ENCODE measurements at places on chromosomes 7 and 10. TPM values are rescaled to one million over a fixed set of nuclear protein-coding genes. Genes with fewer than 3 reads are reported as not detected.

- no peaks in the 10 kb centered on the region for H3K4me1 ChIP-seq
- no peak overlapping the region for H3K4me3 ChIP-seq
- no peak overlapping the region for H3K27ac ChIP-seq
- H3K27me3 ChIP-seq, result peaks cover 49% of the 10 kb centered on the region
- H3K36me3 ChIP-seq, result no peaks in the 10 kb centered on the region
Measured at GRCh38 chr7:151000897-151001495, 10.2 kb downstream of the NOS3 start.

DNA sequence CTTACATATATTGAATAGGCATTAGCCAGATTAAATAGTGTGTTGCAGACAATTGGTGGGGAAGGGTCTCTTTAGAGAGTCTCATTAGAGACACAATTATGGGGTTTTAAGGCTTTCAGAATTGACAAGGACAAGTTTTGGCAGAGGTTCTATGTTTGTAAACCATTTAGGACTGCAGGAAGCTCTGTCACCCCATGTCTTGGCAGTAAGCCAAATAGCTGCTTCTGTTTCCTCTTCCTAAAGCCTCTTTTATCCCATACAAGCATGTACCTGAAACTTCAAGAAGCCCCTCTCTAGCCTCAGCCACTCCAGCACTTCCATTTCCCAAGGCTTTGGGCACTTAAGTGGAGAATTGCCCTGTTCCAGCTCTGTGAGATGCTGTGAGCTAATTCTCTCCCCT, 21.8 kb upstream of the LRRC4 start:
- no peaks in the 10 kb centered on the region for H3K36me3 ChIP-seq
- H3K27me3 ChIP-seq, result no peaks in the 10 kb centered on the region

The FOXP2 gene
- total RNA-seq, result 25.8 TPM

GRCh38 chr7:157851501-157852067, 514.8 kb downstream of the DNAJB6 start:
- no peak overlapping the region for H3K4me3 ChIP-seq
- peaks cover 38% of the 10 kb centered on the region for H3K4me1 ChIP-seq
- H3K27me3 ChIP-seq, result no peaks in the 10 kb centered on the region
- H3K36me3 ChIP-seq, result no peaks in the 10 kb centered on the region
- peak; percentile 77 for DNase-seq

- no peaks in the 10 kb centered on the region for H3K36me3 ChIP-seq
- no peaks in the 10 kb centered on the region for H3K4me1 ChIP-seq
Measured at GRCh38 chr7:46854958-46855473, 726.9 kb downstream of the TNS3 start.

DNA sequence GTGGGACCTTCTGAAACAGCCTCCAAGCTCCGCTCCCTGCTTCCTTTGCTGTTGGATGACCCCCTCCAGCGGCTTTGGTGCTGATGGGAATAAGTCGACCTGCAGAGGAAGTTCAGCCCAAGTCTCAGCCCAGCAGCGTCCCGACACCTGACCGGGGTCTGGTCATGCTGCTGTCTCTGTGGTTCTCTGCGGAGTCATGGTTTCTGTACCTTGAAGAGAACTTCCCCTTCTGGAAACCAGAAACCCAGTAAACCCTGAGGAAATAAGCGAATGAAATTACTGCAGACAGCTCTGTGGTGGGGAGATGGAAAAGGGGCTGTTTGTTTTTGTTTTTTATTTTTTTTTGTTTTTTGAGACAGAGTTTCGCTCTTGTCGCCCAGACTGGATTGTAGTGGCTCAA, 18.3 kb upstream of the ZNF12 start:
- H3K4me1 ChIP-seq, result no peaks in the 10 kb centered on the region
- H3K27me3 ChIP-seq, result no peaks in the 10 kb centered on the region
- H3K27ac ChIP-seq, result no peak overlapping the region
- no peaks in the 10 kb centered on the region for H3K36me3 ChIP-seq
- no peak overlapping the region for H3K4me3 ChIP-seq

DNA sequence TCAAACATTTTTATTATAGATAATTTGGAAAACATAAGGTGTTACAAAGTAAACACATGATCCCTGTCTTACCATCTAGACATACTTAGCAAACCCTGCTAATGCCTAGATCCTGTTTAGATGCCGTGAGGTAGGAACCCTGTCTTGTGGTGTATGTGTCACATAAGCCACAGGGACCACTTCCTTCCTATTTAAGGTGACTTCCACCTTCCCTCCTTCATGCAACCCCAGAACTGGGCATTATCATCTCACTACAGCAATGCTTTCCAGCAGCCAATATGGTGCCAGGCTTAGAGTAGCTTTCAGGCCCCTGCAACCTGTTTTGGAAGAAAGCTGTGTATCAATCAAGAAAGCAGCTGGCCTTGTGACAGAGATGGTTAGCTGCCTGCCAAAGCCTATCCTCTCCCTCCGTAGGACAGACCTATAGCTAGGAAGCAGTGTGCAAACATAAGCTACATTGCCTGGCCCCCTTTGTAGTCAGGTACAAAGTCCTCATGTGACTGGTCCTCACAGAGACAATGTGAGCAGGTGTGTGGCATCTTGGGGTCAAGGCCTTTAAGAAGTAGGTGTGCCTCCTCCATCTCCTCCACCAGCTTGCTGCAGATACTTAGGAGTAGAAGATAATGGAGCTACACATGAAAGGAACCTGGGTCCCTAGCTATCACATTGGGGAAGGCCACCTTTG, 146.8 kb downstream of the SPAG6 start:
- H3K4me1 ChIP-seq, result no peaks in the 10 kb centered on the region
- no peaks in the 10 kb centered on the region for H3K27me3 ChIP-seq
- no peak overlapping the region for H3K27ac ChIP-seq
- no peaks in the 10 kb centered on the region for H3K36me3 ChIP-seq
- no peak overlapping the region for H3K4me3 ChIP-seq

GRCh38 chr10:133520193-133520738, 6.9 kb upstream of the CYP2E1 start:
- DNase-seq, result peak; percentile 60
- no peak overlapping the region for H3K27ac ChIP-seq
- H3K36me3 ChIP-seq, result no peaks in the 10 kb centered on the region
- H3K4me3 ChIP-seq, result peak overlapping the region; percentile 12
- no peaks in the 10 kb centered on the region for H3K4me1 ChIP-seq

GRCh38 chr7:103524042-103524907, 78.3 kb upstream of the SLC26A5 start:
- no peak overlapping the region for H3K4me3 ChIP-seq
- no peaks in the 10 kb centered on the region for H3K36me3 ChIP-seq
- H3K27ac ChIP-seq, result no peak overlapping the region
- H3K27me3 ChIP-seq, result no peaks in the 10 kb centered on the region
- no peak for DNase-seq
- H3K4me1 ChIP-seq, result no peaks in the 10 kb centered on the region

GRCh38 chr7:8365499-8366110, 67.8 kb upstream of the NXPH1 start:
- no peak overlapping the region for H3K4me3 ChIP-seq
- no peaks in the 10 kb centered on the region for H3K36me3 ChIP-seq
- no peak overlapping the region for H3K27ac ChIP-seq
- no peak for DNase-seq

The TNS3 gene
- total RNA-seq, result 142 TPM

The PPP1R3C gene
- total RNA-seq, result 8.7 TPM

- no peak overlapping the region for H3K27ac ChIP-seq
- H3K4me1 ChIP-seq, result no peaks in the 10 kb centered on the region
- DNase-seq, result no peak
- H3K36me3 ChIP-seq, result no peaks in the 10 kb centered on the region
- H3K4me3 ChIP-seq, result no peak overlapping the region
- no peaks in the 10 kb centered on the region for H3K27me3 ChIP-seq
Measured at GRCh38 chr7:93663561-93664299, 89.2 kb upstream of the CALCR start.

- H3K27me3 ChIP-seq, result no peaks in the 10 kb centered on the region
- DNase-seq, result no peak
- no peak overlapping the region for H3K27ac ChIP-seq
- H3K4me3 ChIP-seq, result no peak overlapping the region
Measured at GRCh38 chr7:2962865-2963264, 80.8 kb downstream of the CARD11 start.

GRCh38 chr10:53025172-53025711, 252.7 kb upstream of the MBL2 start:
- H3K27me3 ChIP-seq, result no peaks in the 10 kb centered on the region
- DNase-seq, result no peak
- H3K4me3 ChIP-seq, result no peak overlapping the region

The CC2D2B gene
- total RNA-seq, result 1.1 TPM

The PPA1 gene
- 147 TPM for total RNA-seq

- no peaks in the 10 kb centered on the region for H3K36me3 ChIP-seq
- H3K4me3 ChIP-seq, result no peak overlapping the region
- H3K27ac ChIP-seq, result no peak overlapping the region
- H3K27me3 ChIP-seq, result no peaks in the 10 kb centered on the region
- no peaks in the 10 kb centered on the region for H3K4me1 ChIP-seq
Measured at GRCh38 chr7:13829231-13829630, 160.2 kb downstream of the ETV1 start.

The TMEM229A gene
- total RNA-seq, result not detected

DNA sequence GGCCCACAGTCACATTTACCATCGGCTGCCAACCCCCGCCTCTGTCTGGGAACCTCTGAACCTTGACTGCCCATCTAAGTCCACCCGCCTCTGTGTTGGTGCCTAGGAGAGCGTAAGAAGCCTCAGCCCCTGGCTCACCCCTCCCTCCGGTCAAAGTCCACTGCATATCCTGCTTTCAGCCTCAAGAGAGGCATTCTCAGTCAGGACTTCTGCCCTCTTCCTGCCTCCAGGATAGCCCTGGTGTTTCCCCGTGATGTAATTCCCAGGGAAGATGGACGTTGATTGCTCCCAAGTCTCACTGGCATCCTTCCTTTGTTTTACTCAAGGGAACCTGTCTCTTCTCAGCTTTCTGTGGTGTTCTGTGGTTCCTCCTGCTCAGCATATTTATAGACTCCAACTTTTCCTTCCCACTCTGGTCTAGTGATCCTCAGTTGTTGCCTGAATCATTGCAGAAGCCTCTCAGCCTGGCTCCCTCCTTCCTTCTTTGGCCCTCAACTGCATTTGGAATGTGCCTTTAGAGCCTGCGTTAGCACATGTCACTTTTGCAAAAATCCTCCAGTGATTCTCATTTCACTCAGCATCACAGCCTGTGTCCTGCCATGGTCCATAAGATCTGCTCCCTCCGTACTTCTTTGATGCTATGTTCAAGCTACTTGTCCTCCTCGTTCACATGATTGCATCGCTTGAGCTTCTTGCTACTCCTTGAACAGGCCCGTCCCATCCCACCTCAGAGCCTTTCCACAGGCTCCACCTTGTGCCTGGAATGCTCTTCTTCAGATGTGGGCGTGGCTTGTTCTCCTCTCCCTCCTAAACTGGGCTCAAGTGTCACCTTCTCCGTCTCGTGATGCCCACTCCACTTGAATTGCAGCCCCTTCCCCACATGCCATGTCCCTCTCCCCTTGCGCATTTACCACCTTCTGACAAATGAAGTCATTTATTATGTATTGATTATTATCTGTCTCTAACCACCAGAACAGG, 124.2 kb downstream of the PLPP4 start:
- no peaks in the 10 kb centered on the region for H3K4me1 ChIP-seq
- H3K36me3 ChIP-seq, result no peaks in the 10 kb centered on the region
- no peaks in the 10 kb centered on the region for H3K27me3 ChIP-seq
- H3K4me3 ChIP-seq, result no peak overlapping the region

- H3K27ac ChIP-seq, result no peak overlapping the region
- no peaks in the 10 kb centered on the region for H3K36me3 ChIP-seq
- H3K4me3 ChIP-seq, result no peak overlapping the region
- H3K4me1 ChIP-seq, result no peaks in the 10 kb centered on the region
- no peak for DNase-seq
Measured at GRCh38 chr10:31635415-31636065, 293.1 kb downstream of the ARHGAP12 start.

DNA sequence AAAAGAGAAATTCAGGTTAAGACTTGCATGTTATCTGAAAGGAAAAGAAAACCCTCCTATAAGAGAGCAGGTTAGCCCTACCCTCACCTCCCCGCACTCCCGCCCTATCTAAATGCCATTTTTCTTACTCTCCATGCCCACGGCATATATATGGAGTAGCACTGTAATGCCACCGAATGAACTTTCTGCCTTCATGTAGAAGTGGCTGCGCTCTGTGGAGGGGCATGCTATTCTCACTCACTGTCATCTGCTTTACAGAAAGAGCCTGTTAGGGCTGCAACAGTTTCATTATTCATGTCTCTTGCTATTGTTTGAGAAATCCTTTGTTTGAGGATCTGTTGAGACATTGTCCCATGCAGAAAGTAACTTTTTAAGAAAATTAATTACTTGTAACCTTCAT, 1190.6 kb downstream of the SORCS1 start:
- DNase-seq, result no peak
- H3K36me3 ChIP-seq, result no peaks in the 10 kb centered on the region
- no peaks in the 10 kb centered on the region for H3K4me1 ChIP-seq
- no peaks in the 10 kb centered on the region for H3K27me3 ChIP-seq

GRCh38 chr7:46321556-46322205, 400.6 kb upstream of the IGFBP3 start:
- no peak overlapping the region for H3K4me3 ChIP-seq
- H3K4me1 ChIP-seq, result no peaks in the 10 kb centered on the region
- H3K27ac ChIP-seq, result no peak overlapping the region
- H3K27me3 ChIP-seq, result no peaks in the 10 kb centered on the region
- no peaks in the 10 kb centered on the region for H3K36me3 ChIP-seq

The XRCC2 gene
- 0.63 TPM for total RNA-seq

GRCh38 chr10:68333440-68334431, 1.0 kb upstream of the PBLD start:
- DNase-seq, result no peak
- peak overlapping the region; percentile 94 for H3K4me3 ChIP-seq
- no peaks in the 10 kb centered on the region for H3K27me3 ChIP-seq
- peaks cover 34% of the 10 kb centered on the region for H3K4me1 ChIP-seq
- no peaks in the 10 kb centered on the region for H3K36me3 ChIP-seq

The ABI1 gene
- 31.2 TPM for total RNA-seq

GRCh38 chr7:55432939-55433784, 68.0 kb downstream of the LANCL2 start:
- H3K4me3 ChIP-seq, result no peak overlapping the region
- no peaks in the 10 kb centered on the region for H3K4me1 ChIP-seq
- H3K27ac ChIP-seq, result no peak overlapping the region
- no peaks in the 10 kb centered on the region for H3K27me3 ChIP-seq
- peaks cover 18% of the 10 kb centered on the region for H3K36me3 ChIP-seq
- no peak for DNase-seq

The CHAT gene
- not detected for total RNA-seq

The SPDYE3 gene
- not detected for total RNA-seq

Measured in tibial nerve (tissue), 4 donors.